HEK293T (cell line): ENCODE measurements at places on chromosomes 7 and 10.

- no peak for DNase-seq
These were observed 608.7 kb downstream of the SH2D4B start for GRCh38 chr10:81146436-81146835.

DNA sequence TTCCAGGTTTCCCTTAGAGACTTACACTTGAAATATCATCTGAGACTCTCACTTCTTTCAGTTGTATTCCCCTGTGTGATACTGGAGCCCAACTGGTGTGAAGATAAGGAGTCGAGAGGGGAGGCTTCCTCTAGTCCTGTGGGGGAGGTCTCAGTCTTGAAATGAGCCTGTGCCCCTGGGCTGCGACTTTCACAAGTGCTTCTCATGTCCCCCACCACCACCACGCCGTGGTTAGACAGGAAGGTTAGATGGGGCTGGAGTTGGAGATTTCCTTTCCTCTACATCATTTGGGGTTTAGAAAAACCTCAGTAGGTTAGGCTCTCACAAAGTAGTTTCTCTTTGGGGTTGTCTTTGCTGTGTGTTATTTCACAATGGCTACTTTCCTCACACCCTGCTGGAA is 25.6 kb upstream of the MKX start:
- DNase-seq, result no peak

- DNase-seq, result no peak
These were observed 202.1 kb downstream of the TNS3 start for GRCh38 chr7:47379629-47380324.

DNA sequence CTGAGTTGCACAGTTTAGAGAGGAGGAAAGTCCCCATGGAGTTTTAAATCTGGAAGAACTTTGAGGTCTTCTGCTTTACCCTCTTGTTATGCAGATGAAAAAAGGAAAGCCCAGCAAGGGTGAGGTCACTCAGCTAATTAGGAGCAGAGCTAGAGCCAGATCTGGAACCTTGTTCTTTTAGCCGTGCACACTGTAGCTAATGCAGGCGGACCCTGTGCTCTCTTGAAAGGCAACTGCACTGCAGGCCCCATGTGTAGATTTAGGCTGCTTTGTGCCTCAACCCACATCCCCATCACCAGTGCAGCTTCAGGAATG is 63.4 kb downstream of the SYPL1 start:
- DNase-seq, result no peak

GRCh38 chr7:44538093-44538797 is 2.9 kb downstream of the NPC1L1 start:
- DNase-seq, result no peak

GRCh38 chr7:82605247-82605864 is 161.8 kb upstream of the CACNA2D1 start:
- DNase-seq, result peak; percentile 33

DNA sequence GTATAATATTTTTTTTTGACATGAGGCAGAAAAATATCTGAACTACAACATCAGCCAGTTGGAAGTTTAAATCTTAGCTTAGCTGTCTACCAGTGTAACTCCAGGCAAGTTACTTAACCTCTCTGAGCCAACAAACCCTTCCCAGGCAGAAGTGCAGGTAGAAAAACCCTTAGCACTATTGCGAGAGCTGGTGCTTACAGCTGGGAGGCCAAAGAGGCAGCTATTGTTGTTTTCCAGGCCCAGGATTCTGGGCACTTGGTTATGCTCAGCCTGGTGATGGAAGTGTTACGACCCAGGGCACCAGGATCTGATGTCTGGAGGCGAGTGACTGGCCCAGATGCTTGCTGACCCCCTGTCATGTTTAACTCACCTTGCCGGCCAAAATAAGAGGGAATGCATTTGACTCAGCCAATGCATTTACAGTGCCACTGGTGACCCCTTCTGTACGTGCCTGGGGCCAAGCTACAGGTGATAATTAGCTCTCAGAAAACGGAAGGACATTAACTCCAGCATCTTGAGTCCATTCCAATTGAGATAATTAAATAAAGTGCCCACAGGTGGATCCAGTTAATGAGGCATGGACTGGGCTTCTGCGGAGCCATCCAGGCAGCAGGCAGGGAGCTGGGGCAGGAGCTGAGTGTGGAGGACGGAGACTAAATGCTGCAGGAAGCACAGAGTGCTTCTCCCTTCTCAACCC is 126.5 kb upstream of the HABP2 start:
- no peak for DNase-seq

DNA sequence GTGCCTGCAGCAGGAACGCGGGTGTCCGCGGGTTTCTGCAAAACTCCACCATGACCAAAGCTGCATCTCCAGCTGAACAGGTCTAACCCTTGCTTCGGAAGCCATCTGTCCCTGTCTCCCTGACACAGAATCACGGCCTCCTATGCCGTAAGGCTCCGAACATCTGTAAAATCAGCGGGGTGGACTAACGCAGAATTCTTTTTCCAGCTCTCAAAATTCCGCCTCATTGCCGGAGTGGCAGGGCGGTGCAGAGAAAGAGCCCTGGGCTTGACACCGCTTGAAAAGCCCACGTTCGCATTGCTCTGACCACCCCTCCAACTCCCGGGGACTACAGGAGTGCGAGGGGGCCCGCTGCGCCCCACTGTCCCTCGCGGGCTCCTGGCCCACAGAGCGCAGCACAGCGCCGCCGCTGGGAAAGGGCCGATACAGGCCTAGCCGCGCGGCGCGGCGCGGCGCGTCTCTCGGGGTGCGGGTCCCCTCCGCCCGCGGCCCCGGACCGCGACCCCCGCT is 409 bp downstream of the DNMBP start:
- peak; percentile 42 for DNase-seq

DNA sequence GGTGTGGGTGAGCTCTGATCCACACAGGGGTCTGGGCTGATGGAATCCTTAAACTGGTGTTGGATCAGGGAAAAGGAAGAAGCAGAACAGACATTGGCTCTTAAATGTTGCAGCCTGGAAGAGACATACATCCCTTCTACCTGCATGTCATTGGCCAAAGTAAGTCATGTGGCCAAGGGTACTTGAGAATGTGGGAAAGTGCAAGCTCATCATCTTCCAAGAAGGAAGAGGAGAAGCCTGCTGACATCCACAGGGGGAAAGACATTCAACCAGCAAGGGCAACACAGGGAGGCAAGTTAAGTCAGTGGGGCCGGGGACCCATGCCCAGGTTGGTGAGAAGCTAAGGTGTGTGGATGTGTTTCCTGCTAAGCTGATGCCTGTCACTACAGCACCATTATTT is 272.8 kb upstream of the MKI67 start:
- no peak for DNase-seq

- no peak for DNase-seq
These were observed 146.1 kb upstream of the FAM20C start for GRCh38 chr7:46123-46829.

GRCh38 chr7:18590241-18590640 is 94.7 kb downstream of the HDAC9 start:
- no peak for DNase-seq

DNA sequence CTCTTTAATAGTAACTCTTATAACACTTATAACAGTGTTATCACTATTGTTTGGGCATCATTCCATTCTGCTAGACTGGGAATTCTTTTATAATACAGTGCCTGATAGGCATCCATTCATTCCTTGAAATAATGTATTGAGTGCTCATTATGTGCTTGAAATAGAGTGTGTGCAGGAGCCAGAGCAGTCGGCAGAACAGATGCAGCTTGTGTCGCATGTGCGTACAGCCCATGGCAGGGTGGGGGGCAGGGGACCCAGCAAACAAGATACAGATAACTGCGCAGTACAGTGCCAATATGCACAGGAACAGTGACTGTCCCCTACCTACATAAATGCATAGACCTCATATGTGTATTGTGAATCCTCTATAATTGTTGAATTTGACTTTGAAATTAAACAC is 99.3 kb downstream of the KAT6B start:
- DNase-seq, result no peak

DNA sequence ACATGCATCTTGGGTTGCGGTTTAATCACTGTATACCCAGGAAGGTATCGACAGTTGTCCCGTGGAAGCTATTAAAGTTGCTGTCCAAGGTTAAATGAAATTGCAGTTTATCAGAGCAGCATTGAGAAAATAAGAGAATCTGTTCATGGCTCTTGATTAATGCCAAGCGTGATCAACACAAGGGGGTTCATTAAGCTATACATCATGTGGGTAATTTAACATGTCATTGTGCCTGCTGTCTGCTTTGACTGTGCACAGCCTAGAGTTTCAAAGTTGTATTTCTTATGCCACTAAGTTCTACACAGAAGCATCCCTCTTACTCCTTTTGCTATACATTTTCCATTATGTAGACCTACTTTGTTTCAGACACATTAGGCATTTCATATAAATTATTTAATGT is 74.8 kb upstream of the SP8 start:
- no peak for DNase-seq

- DNase-seq, result no peak
These were observed 22.8 kb upstream of the MALSU1 start for GRCh38 chr7:23276376-23276775.

DNA sequence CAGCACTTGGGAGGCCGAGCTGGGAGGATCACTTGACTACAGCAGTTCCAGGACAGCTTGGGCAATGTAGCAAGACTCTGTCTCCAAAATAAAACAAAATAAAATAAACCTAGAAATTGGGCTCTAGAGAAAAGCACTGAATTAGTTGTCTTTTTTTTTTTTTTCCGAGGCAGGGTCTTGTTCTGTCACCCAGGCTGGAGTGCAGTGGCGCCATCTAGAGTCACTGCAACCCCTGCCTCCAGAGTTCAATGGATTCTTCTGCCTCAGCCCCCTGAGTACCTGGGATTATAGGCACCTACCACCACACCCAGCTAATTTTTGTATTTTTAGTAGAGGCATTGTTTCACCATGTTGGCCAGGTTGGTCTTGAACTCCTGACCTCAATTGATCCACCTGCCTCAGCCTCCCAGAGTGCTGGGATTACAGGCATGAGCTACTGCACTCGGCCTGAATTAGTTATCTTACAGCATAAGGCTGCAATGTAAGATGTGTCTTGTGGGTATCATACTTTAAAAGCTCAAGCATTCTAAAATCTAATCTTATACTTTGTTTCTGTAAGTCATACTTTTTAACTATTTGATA is 12.8 kb downstream of the MEIG1 start:
- no peak for DNase-seq

- DNase-seq, result peak; percentile 18
These were observed 147.6 kb upstream of the AOAH start for GRCh38 chr7:36871863-36872262.

GRCh38 chr7:16984375-16984774 is 102.6 kb upstream of the AGR3 start:
- no peak for DNase-seq
